ENCODE measurements at places on chromosomes 1 and 21.
A peak's percentile ranks its signal among the peaks of the same experiment; 100 is the strongest.

GRCh38 chr1:9721606-9722377 is 70.3 kb downstream of the PIK3CD start:
- peak; percentile 36 for DNase-seq

DNA sequence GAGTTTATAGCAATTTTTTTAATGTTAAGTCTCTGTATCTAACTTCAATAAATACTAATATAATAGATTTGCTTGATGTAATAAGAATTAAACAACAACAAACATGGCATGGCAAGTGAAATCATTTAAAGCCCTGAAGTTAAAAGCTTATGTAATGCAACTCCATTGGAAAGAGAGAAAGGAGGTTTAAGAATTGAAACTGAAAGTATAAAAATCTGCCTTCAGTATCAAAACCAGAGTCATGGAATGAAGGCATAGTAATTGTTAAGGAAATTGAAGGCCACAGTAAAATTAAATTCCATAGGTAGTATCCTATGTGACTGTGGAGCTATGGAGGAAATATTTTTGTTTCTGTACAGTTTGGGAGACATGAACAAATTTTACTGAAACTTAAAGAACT is 55.1 kb downstream of the PRDX6 start:
- DNase-seq = peak; percentile 16

- DNase-seq = no peak
Observed at GRCh38 chr1:56452027-56453011, 127.0 kb downstream of the PLPP3 start.

GRCh38 chr1:170619241-170620028 is 44.5 kb upstream of the PRRX1 start:
- DNase-seq = no peak

DNA sequence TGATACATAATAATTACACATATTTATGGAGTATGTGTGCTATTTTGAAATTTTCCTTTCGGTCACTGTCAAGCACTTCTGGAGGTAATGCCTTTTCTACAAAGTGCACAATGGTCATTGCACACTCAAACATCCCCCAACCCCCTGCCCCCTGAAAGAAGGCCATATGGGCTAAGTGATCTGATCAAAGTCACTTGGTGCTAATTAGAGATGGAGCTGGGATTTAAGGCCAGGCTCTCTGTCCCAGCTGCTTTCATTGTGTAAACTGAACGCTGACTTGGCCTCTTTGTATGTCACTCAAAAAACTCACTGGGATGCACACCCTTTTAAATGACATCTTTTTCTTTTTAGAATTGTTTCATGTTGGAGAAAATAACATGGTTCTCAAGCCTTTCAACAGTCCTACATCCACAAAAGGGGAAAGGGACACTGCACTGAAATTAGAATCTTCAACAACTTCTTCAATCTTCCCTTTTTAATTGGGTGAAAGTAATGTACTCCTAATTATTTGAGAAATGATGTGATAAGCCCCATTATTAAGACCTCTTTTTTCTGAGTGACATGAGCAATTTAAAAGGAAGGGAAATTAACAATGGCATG is 149.2 kb downstream of the ST6GALNAC5 start:
- no peak for DNase-seq

GRCh38 chr1:190429932-190430331 is 47.7 kb downstream of the BRINP3 start:
- no peak for DNase-seq

DNA sequence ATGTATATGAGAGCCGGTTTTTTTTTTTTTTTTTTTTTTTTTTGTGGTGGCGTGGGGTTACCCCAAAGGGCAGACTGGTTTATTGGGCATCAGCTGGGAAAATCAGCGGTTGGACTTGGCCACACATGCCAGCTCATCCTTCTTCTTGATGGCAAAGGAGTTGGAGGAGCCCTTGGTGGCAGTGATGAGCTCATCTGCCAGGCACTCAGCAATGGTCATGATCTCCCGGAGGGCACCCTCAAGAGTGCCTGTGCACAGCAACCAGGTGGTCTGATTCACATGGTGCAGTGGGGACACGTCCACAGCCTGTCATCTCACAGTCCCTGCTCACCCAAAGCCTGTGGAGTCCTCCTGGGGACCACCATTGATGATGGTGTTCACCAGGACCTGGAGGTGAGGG is 62.0 kb downstream of the MRPS6 start:
- no peak for DNase-seq

- peak; percentile 89 for DNase-seq
Observed at GRCh38 chr1:156126043-156126629, 11.6 kb downstream of the LMNA start.

DNA sequence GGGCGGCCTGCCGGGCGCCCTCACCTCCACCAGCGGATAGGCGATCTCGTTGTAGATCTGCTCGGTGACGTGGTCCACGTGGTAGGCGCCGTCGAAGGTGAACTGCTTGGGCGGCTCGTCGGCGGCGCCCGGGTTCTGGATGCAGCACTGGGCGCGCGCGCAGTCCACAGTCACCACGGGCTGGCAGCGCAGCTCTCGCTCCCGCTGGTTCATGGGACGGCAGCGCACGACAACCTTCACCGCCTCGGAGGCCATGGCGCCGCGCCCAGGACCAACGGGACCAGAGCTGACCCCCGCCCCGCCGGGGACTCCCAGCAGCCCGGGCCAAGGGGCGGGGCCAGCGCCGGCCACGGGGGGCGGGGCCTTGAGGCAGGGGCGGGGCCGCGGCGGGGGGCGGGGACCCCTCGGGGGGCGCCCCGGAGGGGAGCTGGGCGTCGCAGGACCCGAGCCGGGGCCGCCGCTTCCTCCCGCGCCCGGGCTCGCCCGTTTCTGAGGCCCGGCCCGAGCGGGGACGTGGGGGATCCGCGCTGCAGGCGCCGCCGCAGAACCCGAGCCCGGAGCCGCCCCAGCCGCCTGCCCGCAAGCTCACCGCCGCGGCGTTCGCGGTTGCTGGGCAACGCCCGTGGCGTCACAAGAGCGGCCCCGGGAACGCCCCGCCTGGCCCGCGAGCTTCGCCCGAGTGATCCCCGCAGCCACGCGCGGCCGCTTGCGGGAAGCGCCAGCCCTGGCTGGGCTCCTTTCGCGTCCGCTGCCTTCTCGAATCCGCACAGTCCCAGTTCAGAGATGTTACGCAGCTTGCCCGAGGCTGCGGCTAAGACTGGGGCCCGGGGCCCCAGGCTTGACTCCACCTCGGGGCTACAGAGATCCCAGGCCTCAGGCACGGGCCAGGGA is at the start of gene KIF17:
TSS of gene KIF17 (minus strand) at position 556 of the 891 bp plus-strand sequence. CDS start at position 255, 301 bp downstream.
- peak; percentile 82 for DNase-seq

DNA sequence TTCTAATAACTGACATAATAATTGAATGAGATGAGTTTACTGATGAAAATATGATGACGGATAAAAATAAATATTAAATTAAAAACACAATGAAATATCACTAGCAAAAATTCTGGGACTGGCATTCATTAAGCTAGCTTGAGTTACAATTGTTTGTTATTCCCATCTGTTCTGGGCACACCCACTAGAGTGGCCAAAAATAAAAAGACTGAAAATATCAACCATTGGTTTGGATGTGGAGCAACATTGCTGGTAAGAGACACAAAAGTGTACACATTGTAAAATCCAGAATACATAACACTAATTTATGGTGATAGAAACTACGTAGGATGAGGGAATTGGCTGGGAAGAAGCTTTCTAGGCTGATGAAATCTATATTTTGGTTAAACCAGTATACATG is 9.6 kb upstream of the NEK7 start:
- no peak for DNase-seq

DNA sequence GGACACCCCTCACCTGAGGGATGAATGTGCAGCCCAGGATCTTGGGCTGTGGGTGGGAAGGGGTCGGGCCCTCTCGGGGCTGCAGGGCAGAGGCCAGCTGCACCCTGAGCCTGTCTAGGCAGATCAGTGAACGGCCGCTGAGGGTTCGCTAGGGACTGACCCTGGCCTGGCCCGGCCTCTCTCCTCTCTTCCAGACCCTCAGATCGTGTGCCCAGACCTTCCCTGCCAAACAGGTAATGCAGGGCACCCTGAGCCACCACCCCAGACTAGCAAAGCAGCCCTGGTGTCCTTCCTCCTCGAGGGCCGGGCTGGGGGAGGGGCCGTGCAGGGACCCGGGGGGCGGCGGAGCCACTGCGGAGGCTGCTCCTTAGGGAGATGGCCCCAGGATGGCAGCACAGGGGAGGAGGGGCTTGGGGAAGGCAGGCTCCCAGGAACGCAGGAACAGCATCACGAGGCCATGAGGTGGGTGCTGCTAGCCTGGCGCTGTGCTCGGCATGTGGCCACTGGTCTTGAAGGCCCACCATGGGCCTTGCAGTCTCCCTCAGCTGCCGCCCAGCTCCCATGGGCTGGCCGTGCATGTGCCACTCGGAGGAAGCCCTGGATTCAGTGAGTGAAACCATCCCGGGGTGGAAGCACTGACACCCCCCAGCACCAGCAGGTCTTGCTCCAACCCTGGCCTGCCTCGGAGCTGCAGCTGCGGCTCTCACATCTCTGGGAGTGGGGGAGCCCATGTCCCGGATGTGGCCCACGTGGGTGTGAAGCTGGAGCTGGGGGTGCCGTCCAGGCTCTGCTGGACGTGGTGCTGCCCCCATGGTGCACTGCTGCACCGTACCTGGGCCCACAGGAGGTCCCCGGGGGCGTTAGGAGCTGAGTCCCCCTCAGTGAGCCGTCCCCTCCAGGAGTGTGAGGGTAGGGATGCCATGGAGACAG is 28.7 kb downstream of the COL6A2 start:
- DNase-seq = no peak

DNA sequence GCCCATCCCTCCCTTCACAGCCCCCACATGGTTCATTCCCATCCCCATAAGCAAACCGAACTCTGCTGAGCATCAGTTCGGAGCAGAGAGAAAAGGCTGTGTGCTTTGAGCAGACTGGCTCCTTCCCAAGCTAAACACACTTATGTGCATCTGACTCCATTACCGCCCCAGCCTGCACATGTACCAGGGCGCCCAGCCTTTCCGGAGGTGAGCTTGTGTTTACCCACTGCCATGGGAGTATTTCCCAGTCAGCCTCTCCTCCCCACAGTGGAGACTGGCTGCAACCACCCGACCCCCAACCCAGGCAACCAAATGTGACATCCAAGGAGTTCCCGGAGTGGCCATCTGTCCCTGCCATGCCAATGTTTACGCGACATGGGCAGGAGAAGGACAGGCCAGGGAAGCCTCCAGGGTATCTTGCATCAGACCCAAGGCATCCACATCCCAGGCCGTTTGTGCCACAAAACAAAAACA is 9.4 kb downstream of the TIAM1 start:
- DNase-seq = no peak

DNA sequence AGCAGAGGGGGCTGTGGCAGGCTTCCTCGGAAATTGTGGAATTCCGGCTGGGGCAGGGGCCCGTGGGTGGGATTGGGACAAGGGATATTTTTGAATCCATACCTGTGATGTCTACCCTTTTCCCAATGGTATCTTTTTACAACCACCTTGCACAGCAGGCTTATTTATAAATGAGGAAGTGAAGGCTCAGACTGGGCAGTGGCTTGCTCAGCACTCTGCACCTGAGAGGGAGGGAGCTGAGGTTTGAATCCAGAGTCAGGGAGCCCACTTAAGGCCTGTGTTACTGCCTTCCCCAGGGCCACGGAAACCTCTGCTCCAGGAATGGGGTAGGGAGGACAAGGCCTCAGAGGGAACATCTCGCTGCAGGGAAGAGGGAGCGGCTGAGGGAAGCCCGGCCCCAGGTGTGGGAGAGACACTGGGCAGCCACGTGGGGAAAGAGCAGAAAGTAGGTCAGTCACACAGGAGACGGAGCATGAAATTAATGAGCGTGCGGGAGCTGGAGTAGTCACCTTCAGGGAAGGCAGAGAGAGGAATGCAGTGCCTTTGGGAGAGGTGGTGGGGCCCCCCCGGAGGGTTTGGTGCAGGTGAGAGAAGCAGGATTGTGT is 35.4 kb upstream of the SCMH1 start:
- no peak for DNase-seq

- no peak for DNase-seq
Observed at GRCh38 chr1:245776139-245776538, 621.4 kb downstream of the KIF26B start.

- no peak for DNase-seq
Observed at GRCh38 chr1:14987829-14988603, 165.5 kb upstream of the TMEM51 start.

- no peak for DNase-seq
Observed at GRCh38 chr1:111221276-111221632, 6.3 kb upstream of the CHI3L2 start.

DNA sequence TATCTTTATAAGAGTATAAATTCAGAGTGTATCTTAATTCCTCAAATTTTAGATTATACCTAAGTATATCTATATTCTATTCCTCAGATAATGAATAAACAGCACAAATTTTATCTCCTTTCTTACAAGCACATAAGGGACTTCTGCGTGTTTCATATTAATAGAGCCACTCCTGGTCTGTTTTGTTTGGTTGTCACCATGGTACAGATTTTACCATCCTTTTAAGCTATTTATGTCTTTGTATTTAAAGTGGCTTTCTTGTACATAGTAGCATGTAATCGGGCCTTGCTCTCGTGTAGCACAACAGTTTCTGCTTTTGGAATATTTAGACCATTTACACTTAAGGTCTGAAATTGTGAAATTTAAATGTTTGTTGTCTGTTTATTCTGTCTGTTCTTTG is 52.6 kb upstream of the SLC35A3 start:
- DNase-seq = no peak

DNA sequence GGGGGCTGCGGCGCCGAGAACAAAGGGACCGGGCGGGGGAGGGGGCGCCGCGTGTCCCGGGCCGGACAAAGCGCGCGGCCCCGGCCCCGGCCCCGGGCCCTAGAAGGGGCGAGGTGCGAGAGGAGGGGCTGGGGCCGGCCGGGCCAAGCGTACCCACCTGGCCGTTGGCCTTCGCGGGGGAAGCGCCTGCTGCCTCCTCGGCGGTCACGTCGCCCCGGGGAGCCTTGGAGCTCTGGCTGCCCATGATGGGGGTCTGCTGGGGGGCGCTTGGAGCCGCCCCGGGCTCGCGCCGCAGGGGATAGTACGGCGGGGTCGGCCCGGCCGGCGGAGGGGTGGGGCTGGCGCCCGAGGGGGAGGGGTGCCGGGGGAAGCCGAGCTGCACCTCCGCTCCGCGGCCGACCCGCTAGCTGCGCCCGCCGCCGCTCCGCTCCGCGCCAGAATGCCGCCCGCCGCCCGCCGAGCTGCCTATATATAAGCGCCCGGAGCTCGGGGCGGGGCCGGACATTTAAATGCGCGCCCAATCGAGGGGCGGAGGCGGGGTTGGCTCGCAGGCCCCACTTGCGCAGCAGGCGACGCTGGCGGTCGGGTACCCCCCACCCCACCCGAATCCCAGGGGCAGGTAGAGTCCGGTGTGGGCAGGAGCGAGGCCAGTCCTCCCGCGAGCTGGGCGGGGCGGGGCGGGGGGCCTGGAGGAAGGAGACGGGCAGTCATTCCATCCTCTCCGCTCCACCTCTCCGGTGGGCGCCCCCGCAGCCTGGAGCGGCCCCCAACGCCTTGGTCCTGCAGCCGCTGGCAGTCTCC is at the start of gene MARCKSL1:
TSS of gene MARCKSL1 (minus strand) at position 444 of the 801 bp plus-strand sequence. CDS start at position 244, 200 bp downstream.
- DNase-seq = peak; percentile 72

DNA sequence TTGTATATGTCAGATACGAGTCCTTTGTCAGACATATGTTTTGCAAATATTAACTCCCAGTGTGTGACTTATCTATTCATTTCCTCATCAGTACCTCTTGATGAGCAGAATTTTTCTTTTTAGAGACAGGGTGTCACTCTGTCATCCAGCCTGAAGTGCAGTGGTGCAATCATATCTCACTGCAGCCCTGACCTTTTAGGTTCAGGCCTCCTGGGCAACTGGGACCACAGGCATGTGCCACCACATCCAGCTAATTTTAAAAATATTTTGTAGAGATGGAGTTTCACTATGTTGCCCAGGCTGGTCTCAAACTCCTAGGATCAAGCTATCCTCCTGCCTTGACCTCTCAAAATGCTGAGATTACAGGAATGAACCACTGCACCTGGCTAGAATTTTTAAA is 93.0 kb downstream of the HLCS start:
- no peak for DNase-seq
